ENCODE measurements at places on chromosomes 2 and 18.

- DNase-seq: no peak
Measured at GRCh38 chr2:158413581-158413980, 43.0 kb downstream of the CCDC148 start.

DNA sequence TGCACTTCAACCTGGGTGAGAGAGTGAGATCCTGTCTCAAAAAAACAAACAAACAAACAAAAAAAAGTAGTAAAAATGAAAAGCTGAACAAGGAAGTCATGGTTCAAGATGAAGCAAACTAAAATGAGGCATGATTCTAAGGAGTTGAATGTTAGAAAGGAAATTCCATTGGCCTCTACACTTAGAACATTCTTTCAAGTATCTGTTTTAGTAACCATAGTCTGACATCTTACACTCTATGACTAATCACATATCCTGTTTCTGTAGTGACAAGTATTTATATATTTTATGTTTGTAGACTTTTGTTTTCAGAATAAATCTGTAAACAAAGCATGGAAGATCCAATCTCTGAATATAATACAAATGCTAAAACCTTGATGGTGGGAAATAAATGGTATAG is 164.1 kb downstream of the KIAA1328 start:
- no peak for DNase-seq

GRCh38 chr2:232744963-232745362 is 31.4 kb downstream of the KCNJ13 start:
- DNase-seq: no peak

GRCh38 chr18:7635948-7636347 is 68.8 kb downstream of the PTPRM start:
- DNase-seq: no peak

DNA sequence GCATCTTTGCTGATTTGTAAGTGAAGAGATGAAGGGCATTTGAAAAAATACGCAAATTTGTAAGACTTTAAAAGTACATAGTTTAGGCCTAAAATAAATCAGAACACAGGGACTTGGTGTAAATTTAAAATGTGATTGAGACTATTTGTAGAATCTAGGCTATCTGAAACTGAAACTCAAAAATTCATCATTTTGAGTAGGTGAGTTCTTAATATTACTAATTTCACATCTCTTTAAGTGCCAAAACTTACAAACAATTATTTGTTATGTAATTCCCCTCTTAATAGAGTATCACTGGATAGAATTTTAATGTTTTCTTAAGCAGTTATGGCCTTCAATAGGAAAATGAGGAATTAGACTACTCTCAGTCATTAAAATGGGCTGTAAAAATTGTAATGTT is 14.0 kb upstream of the HRH4 start:
- no peak for DNase-seq

- DNase-seq: no peak
Measured at GRCh38 chr2:223008162-223008561, 43.8 kb upstream of the KCNE4 start.

- no peak for DNase-seq
Measured at GRCh38 chr18:78430131-78430758, 549.4 kb upstream of the SALL3 start.

Data from colonic mucosa (tissue), 4 donors.